Activated naive CD4-positive, alpha-beta T cell treated with anti-CD3 and anti-CD28 coated beads, Interleukin-2, amount 50 U/mL, for 72 hours (primary cell): ENCODE measurements at places on chromosomes 6 and 20. TPM values are rescaled to one million over a fixed set of nuclear protein-coding genes. Genes with fewer than 3 reads are reported as not detected.

The GNMT gene
- total RNA-seq = 0.54 TPM

The AURKA gene
- 93.0 TPM for total RNA-seq

The C20orf144 gene
- 0.23 TPM for total RNA-seq

The ULBP2 gene
- total RNA-seq = 0.18 TPM

The NMBR gene
- not detected for total RNA-seq

The AIF1 gene
- total RNA-seq = 43.9 TPM

The AGER gene
- 26.3 TPM for total RNA-seq

The WFDC12 gene
- total RNA-seq = not detected

The CST7 gene
- total RNA-seq = 50.3 TPM

The ARMH2 gene
- total RNA-seq = 0.31 TPM

DNA sequence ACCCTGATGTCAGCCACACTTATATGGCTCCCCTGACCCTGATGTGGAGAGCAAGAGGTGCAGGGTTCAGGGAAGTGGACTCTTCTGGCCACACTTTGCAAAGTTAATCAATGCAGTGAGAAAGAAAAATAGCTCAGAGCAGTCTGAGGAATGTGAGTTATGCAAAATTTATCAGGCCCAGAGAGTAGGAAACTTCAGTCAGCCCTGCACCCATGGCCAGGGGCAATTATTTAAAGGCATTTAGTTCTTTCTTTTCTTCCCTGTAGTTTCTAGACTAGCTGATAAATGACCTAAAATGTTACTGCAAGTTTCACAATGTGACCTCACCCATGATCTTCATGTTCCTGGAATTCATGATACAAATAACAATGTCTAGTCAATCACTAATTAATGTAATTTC, 143.7 kb upstream of the GGTLC1 start:
- DNase-seq = no peak

GRCh38 chr20:61705386-61706258, 360.1 kb downstream of the TAF4 start:
- DNase-seq = no peak

GRCh38 chr20:17611290-17611539, 41.3 kb downstream of the DSTN start:
- DNase-seq = no peak

DNA sequence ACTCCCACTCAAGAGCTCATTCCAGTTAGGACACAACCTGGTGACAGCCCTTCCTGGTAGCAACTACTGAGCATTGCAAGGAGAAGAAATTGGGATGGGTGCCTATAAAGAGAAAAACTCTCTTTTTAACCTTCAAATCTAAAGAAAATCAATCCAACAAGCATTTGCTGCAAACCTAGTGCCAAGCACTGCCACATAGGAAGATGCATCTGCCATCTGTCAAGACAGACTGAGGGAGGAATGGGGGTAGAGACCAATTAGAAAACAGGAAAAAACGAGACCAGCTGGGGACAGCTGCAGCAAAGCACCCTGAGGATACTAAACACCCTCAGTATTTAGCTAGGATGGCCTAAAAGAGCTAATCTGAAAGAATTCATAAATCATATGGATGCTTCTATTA, 27.9 kb downstream of the HLA-DMB start:
- DNase-seq = no peak

GRCh38 chr20:6665621-6666355, 101.7 kb upstream of the BMP2 start:
- no peak for DNase-seq

DNA sequence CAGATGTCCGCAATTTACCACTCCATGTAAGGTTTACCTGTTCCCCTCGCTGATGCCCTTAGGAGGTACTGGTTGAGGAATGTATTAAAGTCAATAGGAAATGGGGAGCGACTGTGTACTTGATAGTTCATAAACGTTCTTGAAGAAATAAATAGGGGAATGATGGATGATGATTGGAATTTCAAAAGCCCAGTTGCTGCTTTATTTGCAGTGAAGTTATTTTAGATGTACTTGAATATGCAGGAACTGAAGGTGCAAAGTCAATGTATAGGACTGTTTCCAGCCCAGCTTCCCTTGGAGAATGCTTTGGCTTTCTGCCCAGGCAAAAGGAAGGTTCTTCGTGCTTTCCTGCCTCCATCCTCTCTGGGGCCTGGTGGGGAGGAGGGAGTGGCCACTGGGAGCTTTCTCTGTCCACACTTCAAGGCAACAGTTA, 19.8 kb downstream of the ADGRF5 start:
- DNase-seq = no peak

DNA sequence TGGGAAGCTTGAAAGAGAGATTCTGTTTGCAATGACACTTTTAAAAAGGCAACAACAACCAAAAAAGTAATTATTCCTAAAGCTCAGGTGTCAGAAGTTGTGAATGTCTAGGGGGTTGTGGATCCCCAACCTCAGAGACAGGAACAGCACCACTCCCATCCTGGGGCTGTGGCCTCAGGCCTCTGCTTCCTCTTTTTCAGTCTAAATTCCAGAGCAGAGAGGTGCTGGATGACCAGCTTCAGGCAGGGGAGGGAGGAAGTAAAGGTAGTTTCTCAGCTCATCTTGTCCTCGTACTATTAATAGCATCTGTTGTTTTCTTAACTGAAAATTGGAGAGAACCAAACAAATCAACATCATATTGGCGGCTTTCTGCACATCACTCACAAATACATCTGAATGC, 8.3 kb downstream of the NT5E start:
- no peak for DNase-seq

- no peak for DNase-seq
Measured at GRCh38 chr20:62786157-62786556, 10.1 kb upstream of the MRGBP start.

DNA sequence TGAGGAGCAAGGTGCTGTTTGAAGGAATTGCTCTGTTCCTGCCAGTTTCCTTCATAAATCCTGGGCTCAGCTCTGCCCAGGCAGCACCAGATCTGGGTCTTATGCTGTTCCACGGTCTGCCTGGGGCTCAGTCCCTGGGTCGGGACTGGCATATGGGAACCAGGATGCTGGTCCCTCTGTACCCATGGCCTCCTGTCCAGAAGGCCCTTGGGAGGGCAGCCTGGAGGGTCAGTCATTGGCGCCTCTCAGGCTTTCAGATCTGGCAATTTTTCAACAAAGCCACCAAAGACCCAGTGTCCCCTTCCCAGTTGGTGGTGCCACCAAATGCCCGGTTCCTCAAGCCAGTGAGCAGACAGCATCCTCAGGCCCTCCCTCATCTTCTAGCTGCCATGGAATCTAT, 232.7 kb upstream of the SULF2 start:
- DNase-seq = no peak

DNA sequence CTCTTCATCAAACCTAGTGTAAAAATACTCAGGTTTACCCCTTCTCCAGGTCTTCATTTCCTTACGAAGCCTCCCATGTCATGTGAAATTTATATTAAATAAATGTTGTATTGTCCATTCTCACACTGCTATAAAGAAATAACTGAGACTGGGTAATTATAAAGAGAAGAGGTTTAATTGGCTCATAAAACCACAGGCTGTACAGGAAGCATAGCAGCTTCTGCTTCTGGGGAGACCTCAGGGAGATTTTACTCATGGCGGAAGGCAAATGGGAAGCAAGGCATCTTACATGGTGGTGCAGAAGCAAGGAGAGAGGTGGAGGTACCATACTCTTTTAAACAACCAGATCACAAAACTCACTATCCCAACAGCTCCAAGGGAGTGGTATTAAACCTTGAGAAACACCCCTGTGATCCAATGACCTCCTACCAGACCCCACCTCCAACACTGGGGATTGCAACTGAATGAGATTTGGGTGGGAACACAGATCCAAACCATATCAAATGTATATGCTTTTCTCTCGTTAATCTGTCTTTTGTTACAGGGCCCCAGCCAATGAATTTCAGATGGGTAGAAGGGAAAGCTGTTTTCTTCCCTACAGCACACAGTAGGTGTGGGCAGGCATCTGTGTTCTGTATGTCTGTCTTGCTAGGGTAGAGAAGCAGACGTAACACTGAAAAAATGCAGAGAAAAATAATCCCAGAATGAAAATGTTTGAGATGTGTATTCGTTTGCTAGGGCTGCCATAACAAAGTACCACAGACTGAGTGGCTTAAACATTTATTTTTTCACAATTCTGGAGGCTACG, 88.0 kb upstream of the BTN3A2 start:
- DNase-seq = no peak

- DNase-seq = no peak
Measured at GRCh38 chr20:32597714-32598113, 12.6 kb upstream of the NOL4L start.

DNA sequence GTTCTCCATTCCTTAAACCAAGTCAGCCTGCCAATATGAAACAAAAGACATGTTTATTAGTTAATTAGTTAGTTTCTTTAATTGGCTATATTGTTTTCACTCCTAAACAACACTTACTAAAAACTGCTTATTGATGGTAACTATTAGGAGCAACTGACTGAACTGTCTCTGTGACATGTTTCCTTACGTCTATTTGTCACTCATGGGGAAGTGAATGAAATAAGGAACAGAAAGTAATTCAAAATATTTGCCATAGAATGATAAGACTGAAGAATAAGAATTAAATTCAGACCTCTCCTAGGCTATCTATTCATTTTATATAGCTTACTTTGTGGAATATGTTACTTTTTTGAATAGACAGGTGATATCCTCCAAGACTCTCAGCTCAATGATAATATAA, 217.2 kb downstream of the LAMA2 start:
- no peak for DNase-seq

DNA sequence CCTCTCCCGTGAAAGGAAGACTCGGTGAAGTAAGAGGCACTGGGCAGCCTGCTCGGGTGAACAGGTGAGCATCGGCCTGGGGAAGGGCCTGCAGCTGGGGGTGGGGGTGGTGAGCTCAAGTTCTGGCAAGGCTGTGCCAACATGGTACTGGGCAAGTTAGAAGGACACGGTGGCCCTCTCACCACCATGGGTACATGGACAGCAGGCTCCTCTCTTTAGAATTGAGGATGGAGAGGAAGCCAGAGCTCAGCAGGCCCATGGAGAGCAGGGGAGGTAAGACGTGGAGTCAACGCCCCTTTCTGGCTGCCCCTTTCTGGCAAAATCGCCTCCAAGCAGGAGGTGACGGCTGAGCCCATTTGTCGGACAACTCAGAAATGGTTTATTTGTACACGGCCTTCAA, 135.6 kb downstream of the ANKRD60 start:
- no peak for DNase-seq

GRCh38 chr6:149077208-149077607, 240.3 kb upstream of the TAB2 start:
- DNase-seq = no peak

DNA sequence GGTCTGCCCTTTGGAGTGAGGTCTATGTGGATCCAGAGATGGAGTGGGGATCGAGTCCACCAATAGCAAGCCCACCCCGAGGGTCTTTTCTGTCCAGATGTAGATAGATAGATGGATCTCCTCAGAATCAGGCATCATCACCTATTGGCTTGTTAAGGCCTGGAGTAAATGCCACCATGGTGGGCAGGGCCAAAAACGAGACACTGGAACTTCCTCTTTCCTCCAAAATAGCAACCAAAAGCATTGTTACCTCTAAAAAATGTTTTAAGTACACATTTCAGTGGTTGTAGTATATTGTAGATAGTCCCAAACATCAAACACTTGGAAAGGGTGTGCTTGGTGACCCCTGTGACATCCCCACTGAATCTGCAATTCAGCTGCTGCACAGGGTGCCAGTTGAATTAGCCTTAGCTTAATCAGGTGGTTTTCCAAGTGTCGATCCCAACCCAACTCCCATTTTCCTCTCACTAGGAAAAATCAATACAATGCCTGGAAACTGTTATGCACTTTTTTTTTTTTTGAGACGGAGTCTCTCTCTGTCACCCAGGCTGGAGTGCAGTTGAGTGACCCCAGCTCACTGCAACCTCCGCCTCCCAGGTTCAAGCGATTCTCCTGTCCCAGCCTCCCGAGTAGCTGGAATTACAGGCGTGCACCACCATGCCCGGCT, 35.0 kb upstream of the NELFCD start:
- no peak for DNase-seq

DNA sequence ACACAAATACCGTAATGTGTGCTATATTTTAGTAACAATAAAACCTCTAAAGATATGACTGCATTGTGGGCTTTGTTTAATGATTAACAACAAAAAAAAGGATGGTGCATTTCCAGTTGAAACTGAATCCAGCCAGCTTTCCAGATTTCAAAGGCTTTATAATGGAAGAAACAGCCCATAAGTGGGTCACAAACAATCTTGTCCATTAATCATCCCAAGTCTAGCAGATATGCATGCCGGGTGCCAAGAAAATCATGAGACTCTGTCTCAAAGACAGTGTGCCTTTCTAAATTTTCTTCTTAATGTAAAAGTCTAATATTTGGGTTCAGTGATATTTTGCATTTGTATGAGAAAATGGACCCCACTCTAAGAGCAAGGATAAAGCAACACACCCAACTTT, 20.6 kb upstream of the LAMP5 start:
- DNase-seq = no peak

GRCh38 chr6:139372326-139373153, 1.9 kb downstream of the CITED2 start:
- DNase-seq = no peak
